NCI-H748 treated with DMSO at 0.1 percent for 48 hours (cell line): ENCODE measurements at places on chromosomes 13 and 19.

GRCh38 chr19:10418235-10418484, 2.2 kb upstream of the PDE4A start:
- no peak for DNase-seq

- DNase-seq = no peak
Observed at GRCh38 chr13:113835461-113836270, 28.2 kb downstream of the GAS6 start.

DNA sequence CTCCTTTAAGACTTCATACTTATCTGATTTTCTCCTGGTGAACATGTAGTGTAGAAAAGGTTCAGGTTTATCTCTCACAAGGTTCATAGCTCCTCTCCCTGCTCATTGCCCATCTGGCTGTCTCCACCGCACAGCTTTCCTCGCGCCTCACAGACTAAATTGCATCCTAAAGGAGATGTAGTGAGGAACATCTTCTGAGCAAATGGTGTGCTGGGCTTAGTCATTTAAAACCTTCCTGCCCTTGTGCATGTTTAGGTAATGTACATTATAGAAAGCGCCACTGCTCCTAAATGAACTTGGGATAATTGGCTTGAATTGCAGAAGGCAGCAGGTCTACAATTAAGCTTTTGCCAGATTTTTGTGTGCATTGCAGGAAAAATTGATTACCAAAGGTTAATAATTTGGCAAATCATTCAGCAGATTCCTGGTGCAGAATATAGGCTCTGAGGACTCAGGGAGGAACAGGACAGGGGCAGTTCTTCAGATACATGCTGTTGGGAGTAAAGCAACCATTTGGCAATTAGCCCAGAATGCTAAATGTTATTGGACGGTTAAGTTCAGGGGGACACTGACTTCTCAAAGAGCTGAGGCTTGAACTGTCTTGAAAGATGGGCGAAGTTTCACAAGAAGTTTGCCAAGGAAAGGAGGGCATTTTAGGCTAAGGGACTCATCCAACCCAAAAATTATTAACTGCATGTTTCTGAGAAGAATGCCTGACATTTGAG, 108.4 kb upstream of the CLDN10 start:
- DNase-seq = no peak

DNA sequence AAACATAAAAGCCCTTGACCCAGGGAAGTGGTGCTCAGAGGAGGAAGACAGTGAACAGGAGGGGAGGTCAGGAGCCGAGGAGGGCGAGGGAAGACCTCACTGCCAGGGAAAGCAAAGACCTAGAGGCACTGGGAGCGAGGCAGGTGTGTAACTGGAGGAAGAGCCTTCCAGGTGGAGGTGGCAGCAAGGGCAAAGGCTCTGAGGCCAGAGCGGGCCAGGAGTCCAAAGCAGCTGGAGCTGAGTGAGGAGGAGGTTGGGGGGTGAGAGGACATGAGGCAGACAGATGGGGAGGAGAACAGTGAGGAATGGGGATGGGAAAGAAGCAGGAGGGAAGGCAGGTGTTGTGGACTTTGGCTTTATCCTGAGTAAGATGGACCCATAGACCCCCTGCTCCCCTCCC, 3.7 kb downstream of the UPK1A start:
- no peak for DNase-seq
